ENCODE measurements at places on chromosomes 2 and 18. TPM values are rescaled to one million over a fixed set of nuclear protein-coding genes. Genes with fewer than 3 reads are reported as not detected.

Gene RNU2-63P
- total RNA-seq: not detected

DNA sequence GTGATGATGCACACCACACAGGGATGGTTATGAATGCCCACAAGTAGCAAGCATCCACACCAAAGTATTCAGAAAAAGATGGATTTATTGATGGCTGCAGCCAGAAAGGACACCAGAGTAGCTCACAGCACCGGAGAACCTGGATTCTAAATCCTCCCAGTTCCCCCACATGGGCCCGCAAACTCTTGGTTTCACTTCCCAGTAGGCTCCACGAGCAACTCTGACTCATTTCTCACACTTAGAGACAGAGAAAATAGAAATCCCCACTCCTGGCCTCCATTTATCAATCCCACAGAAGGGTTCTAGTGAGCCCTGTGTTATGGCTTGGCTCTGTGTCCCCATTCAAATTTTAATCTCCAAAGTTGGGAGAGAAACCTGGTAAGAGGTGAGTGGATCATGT is 426.7 kb upstream of the MYT1L start:
- DNase-seq: no peak

GRCh38 chr18:519019-519879 is 18.7 kb upstream of the COLEC12 start:
- DNase-seq: no peak

GRCh38 chr2:171271971-171272436 is 111.3 kb upstream of the TLK1 start:
- DNase-seq: no peak

Gene CD8A
- 0.62 TPM for total RNA-seq

Gene TACR1
- not detected for total RNA-seq

Gene CFAP53
- total RNA-seq: 0.48 TPM

- DNase-seq: no peak
Observed at GRCh38 chr2:206585335-206585734, 57.0 kb upstream of the FAM237A start.

DNA sequence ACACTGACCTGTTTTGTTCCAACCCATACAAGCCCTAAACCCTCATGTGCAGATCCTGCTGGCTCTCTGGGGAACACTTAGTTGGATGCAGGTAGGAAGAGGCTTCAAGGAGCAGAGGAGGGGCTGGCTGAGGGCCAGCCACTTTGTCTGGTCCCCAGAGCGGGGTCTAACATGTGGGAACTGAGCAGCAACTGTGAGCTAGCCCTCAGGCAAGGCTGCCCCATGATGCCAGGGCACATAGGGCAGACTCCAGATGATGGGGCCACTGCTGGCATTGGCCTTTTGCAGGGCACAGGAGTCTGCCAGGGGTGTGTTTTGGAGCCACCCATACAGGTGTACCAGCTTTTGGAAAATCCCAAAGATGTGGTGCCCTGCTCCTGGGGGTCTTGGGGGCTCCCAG is 67.7 kb downstream of the HPCAL1 start:
- DNase-seq: no peak

Gene NOL4
- 0.67 TPM for total RNA-seq

DNA sequence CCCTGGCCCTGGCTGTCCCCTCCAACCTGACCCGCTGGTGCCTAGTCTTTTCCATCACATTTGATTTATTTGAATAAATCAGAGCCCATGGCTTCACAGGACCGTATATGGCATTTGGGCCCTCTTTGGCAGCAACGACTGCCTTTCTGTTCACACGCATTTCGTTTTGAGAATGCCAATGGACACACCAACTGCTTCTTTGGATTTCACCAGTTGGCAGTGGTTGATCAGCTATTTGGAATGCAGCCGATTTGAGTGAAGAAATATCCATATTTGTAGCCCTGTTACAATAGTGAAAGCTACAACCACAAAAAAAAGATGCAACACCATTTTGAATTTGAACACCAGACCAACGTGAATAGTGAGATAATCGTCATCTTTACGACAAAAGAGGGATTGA is 56.5 kb downstream of the GNAL start:
- DNase-seq: no peak

DNA sequence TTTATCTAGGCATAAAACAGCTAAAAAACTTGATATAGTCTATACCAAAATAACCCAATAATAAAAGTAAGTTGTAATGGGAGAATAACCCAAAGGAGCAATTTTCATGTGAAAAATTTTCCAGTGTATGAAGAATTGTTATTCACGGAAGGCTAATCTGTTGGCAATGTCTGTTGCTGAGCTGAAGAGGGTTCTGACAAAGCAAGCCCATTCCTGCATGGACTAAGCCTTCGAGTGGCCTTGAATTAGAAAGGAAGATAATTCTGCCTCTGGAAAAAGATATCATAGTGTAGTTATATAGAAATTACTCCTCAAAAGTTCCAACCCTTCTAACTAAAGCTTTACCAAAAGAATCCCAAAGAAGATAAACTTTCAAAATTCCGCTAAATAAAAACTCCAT is 101.5 kb downstream of the MAP2 start:
- DNase-seq: no peak

Gene COL4A3
- total RNA-seq: 1.6 TPM

Gene SNRNP27
- total RNA-seq: 48.6 TPM

GRCh38 chr2:40096360-40096759 is 317.3 kb upstream of the THUMPD2 start:
- DNase-seq: no peak

Gene AGXT
- not detected for total RNA-seq

GRCh38 chr2:66437691-66438497 is 3.0 kb downstream of the MEIS1 start:
- DNase-seq: no peak

GRCh38 chr2:121491518-121491917 is 39.2 kb upstream of the RNU4ATAC start:
- DNase-seq: no peak

Gene GCA
- total RNA-seq: 7.3 TPM

- DNase-seq: no peak
Observed at GRCh38 chr2:197809064-197809463, 4.7 kb downstream of the PLCL1 start.

DNA sequence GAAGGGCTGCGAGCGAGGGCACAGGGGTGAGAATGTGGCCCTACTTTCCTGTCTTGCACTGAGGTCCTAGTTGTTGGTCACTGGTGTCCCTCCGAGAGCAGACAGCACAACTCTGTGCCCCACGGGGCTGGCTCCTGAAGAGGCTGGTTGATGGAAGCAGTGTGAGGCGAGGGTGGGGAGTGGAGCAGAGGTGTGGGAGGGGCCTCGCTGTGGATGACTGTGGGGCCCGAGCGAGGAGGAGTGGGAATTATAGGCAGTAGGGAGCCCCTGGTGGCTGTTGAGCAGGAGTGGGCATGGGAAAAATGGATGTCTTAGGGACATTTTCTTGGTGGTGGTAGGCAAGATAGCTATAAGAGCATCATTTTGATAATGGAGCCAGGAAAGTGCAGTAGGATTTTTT is 660.5 kb upstream of the HS6ST1 start:
- no peak for DNase-seq

DNA sequence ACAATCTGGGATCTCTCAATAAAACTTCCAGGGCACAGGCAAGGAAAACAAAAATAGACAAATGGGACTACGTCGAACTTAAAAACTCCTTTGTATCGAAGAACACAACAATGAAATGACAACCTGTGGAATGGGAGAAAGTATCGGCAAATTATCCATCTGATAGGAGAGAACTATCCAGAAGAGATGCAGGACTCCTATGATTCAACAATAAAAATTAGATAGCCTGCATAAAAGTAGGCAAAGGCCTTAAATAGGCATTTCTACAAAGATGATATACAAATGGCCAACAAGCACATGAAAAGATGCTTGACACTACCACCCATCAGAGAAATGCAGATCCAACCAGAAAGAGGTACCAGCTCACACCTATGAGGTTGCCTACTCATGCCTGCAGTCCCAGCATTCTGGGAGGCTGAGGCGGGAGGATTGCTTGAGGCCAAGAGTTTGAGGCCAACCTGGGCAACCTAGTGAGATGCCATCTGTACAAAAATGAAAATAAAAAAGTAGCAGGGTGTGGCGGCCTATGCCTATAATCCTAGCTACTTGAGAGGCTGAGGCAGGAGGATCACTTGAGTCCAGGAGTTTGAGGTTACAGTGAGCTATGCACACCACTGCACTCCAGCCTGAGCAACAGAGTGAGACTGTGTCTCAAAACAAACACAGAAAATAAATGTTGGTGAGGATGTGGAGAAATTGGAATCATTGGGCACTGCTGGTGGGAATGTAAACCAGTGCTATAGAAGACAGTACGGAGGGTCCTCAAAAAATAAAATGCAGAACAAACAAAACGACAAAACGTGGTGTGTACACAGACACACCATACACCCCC is 21.6 kb downstream of the TWIST2 start:
- no peak for DNase-seq

DNA sequence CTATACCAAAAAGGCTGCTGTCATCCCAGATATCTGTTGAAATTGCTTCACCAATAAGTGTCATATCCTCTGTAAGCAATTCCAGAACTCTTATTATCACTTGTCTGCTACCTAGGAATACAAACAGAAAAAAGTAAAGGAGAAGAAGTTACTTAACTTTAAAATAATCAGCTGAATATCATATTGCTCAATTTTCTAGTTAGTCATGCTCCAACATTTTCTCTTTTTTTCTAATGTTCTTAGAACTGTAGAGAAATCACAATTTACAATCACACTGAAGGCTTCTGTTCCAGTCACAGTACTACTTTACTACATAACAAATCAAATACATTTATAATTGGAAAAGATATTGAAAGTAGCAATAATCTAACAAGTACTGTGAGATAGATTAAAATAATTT is 17.4 kb downstream of the RTTN start:
- no peak for DNase-seq

- DNase-seq: no peak
Observed at GRCh38 chr2:96113367-96113677, 3.0 kb downstream of the ADRA2B start.

GRCh38 chr2:213751446-213751845 is 467.2 kb downstream of the SPAG16 start:
- no peak for DNase-seq

DNA sequence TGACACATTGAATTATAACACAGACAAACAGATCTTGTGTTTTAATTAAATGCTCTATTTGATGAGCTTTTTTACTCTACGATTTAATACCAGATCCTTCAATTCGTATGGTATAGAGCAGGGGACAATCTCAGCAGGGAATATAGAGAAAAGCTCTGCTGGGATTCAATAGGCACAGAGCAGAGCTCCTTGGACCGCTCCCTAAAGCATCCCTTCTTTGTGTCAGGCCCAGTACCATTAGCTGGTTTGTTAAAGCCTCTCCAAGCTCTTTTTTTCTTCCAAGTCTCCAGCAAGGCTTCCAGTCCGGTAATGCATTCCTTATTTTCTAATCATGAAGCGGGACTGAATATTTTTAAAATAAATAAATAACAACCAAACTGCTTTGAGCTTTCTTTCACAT is 466.0 kb downstream of the NR4A2 start:
- DNase-seq: no peak

Gene RND3
- 46.9 TPM for total RNA-seq

DNA sequence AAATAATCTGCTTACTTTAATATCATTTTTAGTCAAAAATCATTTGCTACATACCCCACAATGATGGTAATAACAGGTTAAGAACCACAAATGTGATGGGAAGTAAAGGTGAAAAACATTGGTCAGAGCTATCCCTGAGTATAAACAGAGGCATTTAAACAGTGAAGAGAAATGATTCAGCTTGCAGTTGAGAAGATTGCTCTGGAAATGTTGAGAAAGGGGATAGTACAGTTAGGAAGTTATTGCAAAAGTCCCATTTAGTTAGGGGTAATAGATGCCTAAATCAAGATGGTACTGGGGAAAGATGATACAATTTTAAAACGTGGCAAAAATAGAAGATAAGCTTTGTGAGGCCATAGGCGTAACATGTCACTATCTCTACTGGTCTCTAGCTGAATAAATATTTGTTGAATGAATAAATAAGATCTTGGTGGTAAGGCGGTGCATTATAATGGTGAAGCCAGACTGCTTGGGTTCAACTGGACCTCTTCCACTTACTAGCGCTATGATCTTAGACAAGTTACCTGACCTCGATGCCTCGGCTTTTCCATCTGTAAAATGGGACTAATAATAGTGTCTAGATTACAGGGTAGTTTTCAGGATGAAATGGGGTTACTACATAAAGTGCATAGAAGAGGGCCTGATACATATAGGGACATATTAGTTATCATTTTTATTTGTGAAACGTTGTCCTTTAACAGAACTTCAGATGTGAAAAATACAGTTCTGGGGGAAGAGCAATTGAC is 2.0 kb upstream of the BZW1 start:
- no peak for DNase-seq

- DNase-seq: no peak
Observed at GRCh38 chr2:60046529-60046928, 506.9 kb downstream of the BCL11A start.

Gene POMC
- 3.1 TPM for total RNA-seq

GRCh38 chr2:21363364-21363763 is 239.6 kb downstream of the TDRD15 start:
- no peak for DNase-seq

GRCh38 chr2:166202778-166203177 is 75.0 kb upstream of the SCN1A start:
- no peak for DNase-seq

DNA sequence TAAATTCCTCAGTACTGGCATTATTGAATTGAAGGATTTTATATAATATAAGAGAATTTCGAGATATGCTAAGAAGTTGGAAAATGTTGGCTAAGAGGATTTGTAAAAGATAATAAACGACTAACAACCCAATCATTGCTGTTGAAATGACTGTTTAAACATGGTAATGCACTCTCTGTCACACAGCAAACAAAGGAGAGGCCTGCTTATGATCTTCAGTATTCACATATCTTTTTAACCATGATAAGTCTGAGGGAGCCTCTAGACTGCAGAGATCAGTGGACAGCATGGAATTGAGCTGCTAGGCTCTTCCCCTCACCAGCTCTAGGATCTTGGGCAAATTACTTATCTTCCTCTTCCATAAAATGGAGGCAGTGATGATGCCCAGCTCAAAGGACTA is 2.7 kb downstream of the KCTD18 start:
- DNase-seq: no peak

DNA sequence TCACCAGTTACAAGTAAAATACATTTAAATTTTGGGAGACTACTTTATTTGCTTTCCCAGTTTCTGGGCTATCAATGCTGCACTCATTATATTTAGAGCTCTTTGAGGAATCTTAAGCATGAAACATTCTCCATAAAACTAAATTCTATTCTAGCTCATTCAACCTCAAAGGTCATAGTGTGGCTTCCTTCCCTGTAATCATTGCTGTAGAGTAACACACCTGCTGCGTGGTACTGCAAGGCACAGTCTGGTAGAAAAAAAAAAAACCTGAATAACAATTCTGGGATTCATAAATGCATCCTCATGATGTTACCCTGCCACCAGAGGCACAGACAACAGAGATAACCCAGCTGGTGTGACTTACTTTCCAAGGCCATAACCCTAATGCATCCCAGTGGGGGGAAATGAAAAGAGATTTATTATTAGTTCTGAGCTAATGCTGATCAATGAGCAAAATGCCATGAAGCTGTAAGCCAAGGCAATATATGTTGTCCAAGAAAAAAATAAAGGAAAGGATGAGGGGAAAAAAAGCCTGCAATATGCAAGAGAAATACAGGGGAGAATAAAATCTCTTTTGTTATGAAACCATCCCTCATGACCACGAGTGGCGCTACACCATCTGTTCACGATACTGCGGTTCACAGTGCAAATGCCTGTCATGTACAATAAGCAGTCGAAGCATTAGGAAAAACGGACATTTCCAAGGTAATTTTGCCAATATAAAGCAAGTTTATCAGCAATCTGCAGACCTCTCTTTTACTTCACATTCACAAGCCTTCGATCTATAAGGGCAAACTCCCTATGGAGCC is 1481.6 kb upstream of the PIK3C3 start:
- no peak for DNase-seq

Gene TCF7L1
- total RNA-seq: 6.0 TPM

GRCh38 chr18:38552732-38553321 is 987.2 kb upstream of the CELF4 start:
- DNase-seq: no peak
